Hindlimb muscle (tissue), 1 donor: ENCODE measurements at places on chromosomes 5 and 9. TPM values are rescaled to one million over a fixed set of nuclear protein-coding genes. Genes with fewer than 3 reads are reported as not detected.

DNA sequence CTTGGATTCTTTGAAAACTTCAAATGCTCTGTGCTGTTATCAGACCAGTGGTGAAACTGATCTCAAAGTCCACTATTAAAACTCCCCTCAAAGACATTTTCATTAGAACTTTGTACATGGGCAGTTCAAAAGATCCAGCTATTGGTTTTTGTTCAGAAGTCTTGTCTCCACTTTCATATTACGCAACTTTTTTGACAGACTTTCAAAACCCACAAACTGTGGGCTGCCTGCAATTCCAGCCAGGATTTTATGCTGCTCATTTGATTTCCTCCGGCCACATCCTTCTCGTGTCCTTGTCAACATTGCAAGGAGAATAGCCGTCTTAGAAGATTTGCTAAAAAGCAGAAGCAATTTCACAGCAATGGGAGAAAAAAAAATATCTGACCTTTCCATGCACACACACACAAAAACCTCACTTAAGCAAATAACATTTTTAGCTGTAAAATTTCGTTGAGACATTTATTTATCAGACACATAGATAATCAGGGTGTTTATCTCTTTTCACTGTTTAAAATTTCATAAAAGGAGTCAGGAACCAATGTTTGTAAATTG lies 1990.5 kb downstream of the MAT2B start:
- DNase-seq = no peak

DNA sequence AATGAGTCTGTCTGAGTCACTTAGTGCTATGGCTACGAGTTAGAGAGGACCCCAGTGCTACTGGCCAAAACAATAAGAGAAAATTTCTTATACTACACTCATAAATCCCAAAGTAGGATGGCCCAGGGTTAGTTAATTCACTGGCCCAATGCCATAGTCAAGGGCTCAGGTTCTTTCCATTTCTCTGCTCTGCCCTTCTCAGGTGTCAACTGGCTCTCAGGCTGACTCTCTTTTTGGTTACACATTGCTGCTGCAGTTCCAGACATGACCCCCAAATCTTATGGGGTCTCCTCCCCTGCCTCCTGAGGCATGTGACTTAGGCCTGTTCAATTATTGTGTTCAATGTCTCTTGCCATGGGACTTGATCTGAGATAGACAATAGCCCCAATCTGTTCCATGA lies 70.4 kb downstream of the ARHGEF37 start:
- DNase-seq = no peak

DNA sequence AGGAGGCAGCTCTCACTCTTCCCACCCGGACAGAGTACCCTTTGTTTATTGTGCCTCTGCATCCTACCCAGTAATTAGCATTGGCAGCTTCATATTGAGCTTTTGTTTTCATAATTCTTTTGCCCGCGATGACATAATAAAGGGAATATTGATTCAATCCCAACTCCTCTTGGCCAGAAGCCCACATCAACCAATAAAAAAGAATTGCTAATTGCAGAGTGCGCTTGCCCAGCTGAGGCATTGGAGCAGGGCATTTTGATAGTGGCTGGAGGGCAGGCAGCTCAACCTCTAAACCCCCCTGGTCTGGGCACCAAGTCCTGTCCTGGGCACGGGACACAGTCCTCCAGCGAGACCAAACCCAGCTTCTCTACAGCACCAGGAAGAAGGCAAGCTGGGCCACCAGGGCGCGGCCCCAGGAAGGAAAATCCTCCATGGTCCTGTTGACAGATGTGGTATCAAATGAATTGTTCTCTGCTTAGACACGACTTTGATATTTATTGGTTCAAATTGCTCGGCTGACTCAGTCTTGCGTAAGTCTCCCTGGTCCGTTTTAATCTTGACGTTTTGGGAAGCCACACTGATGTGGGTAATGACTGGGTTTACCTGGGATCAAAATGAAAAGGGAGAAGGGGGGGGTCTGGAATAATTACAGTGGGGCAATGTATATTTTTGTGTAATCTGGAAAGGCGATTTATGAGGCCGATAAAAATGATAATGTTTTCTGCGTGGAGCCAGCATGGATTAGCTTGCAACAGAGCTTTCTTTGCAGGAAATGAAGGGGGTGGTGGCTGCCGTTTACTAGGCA lies 220.7 kb upstream of the MSX2 start:
- DNase-seq = no peak

DNA sequence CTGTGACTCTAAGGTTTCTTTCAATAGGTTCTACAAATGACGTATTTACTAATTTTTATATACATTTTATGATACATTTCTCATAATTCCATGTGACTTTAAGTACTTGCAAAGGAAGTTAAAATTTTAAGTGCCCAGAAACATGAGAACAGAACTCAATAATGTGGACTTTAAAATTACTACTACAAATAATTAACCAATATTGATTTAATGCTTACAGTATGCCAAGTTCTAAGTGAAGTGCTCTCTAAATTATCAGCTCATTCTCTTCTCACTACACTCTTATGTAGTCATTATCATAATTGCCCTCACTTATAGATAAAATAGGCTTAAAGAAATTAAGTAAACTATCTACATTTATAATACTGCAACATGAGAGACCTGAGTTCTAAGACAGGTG lies 1690.7 kb upstream of the CDH9 start:
- DNase-seq = no peak

DNA sequence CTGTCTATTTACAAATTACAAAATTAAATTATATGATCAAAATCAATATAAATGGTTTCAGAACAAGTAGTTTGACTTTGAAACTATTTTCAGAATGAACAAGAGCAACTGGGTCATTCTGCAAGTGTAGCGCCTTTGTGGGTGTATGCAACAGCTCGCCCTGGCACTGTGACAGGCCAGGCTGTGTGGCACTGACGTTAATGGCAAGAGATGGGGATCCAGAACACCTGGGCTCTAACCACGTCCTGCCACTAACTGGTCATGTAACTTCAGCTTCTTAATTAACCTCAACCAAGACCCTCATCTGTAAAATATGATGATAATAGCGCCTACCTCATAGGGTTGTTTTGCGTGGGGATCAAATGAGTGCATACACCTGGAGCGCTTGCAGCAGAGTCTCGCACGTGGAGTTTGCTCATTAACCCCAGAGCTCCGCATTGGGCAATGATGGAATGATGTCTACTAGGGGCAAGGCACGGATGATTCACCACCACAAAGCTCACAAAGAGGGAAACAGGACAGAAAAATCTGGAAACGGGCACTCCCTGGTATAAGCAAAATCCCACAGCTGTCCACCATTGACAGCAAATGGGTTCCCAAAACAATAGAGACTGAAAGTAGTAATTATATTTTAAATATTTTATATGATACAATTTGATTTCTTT lies 639.4 kb downstream of the SEMA5A start:
- no peak for DNase-seq

DNA sequence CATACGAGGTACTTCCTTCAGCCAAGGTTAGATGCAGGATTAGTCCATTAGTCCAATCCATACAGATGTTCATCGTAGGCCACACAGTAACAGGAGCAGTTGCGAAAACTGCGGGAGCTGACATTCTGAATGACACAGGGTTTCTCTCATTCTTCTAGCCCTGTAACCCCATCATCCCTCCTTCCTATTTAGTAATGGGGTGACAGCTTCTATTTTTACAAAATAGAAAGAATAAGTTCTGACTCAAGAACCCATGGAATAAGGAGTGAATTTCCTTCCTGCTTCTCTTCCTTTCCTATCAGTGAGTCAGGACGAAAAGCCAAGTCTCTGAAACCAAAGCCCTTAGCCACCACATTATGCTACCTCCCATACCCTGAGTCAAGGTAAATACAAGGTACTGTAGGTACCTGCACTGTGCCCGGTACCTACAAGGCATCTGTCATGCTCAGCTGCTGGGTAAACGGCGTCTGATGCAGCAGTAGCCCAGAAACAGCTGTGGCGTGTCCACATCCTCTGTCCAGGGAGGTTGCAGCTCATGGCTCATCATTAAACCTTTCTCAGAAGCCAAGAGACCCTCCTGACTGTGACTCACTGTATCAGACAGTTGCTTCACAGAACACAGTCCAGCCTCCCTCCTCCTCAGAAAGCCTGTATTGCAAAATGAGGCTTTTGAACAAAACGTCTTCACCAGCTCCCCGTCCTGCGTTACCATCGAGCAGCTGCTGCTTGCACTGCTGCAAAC lies 84.2 kb downstream of the ESM1 start:
- DNase-seq = no peak

- DNase-seq = peak; percentile 51
These were observed 383.4 kb downstream of the BRINP1 start for GRCh38 chr9:118985851-118986250.

- no peak for DNase-seq
These were observed 130.3 kb upstream of the MTAP start for GRCh38 chr9:21672140-21672539.

- no peak for DNase-seq
These were observed 320.2 kb downstream of the CTNND2 start for GRCh38 chr5:11584017-11584416.

DNA sequence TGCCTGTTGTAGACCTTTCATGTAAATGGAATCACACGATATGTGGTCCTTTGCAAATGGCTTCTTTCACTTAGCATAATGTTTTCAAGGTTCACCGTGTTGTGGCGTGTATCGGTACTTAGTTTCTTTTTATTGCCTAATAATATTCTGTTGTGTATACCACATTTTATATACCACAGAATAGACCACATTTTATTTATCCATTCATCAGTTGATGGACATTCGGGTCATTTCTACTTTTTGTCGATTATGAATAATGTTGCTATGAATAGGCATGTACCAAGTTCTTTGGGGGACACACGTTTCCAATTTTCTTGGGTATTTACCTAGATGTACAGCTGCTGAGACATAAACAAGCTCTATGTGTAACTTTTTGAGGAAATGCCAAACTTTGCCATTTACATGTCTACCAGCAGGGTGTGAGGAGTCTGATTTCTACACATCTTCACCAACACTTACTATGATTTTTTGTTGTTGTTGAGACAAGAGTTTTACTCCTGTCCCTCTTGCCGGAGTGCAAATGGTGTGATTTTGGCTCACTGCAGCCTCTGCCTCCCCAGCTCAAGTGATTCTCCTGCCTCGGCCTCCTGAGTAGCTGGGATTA lies 144.7 kb downstream of the RGS3 start:
- DNase-seq = no peak

GRCh38 chr5:81747030-81747429 lies 3.9 kb downstream of the SSBP2 start:
- DNase-seq = no peak

The PRSS3 gene
- polyA plus RNA-seq = not detected

The OR1J2 gene
- not detected for polyA plus RNA-seq

The CCIN gene
- 0.59 TPM for polyA plus RNA-seq

The IFNB1 gene
- polyA plus RNA-seq = not detected

The TAF11L10 gene
- not detected for polyA plus RNA-seq

The BRD9 gene
- polyA plus RNA-seq = 29.4 TPM

The CORO2A gene
- 0.37 TPM for polyA plus RNA-seq

The JAKMIP2 gene
- polyA plus RNA-seq = 1.3 TPM

The PPP3R2 gene
- not detected for polyA plus RNA-seq
